Esophagus mucosa (tissue), 1 donor: ENCODE measurements at places on chromosomes 4 and X. TPM values are rescaled to one million over a fixed set of nuclear protein-coding genes. Genes with fewer than 3 reads are reported as not detected.

- no peak for ATAC-seq
Observed at GRCh38 chr4:181949704-181950312, 293.4 kb upstream of the TENM3 start.

DNA sequence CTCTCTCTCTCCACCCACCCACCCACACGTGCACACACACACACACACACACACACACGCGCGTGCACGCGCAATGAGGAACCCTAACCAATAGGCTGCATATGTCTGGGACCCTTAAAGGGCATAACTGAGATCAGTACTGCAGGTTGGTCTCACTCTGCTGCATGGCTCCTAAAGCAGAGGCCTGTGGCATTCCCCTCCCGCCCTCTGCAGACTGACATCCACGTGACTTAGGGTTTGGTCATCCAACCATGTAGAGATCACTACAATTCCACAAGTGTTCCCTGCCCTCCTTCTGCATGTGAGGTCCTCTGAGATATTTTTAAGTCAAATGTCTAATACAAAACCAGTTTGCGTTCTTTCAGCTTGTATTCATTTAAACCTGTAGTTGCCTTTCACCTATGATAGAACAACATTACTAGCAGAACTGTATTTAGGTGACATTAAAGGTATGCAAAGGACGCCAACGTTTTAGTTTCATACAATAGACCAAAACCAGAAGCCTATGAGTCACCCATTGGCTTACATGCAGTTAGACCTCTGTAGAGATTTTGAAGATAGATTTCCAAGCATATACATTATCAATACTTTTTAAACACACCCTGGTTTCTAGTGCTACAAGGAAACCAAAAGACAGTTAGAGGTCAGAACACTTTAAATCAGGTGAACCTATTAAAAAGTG, 10.1 kb downstream of the XAGE5 start:
- no peak for ATAC-seq

- ATAC-seq, result peak; percentile 84
Observed at GRCh38 chrX:72312311-72312940, 6.7 kb upstream of the CITED1 start.

- ATAC-seq, result no peak
Observed at GRCh38 chr4:123922847-123923246, 526.3 kb downstream of the SPRY1 start.

DNA sequence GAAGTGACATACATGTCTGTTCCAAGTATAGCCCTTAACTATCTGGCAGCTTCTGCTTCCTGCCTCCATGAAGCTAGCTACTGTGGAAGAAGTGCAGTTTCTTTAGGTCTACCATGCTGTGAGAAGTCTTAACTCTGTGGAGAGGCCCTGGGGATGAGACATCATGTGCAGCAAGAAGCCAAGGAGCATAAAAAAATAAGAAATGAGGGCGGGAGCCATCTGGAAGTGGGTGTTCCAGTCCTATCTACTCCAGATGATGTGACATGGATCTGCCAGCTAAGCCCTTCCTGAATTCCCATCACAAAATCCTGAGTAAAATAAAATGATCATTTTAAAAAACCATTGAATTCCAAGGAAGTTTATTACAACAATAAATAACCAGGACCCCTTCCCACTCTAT, 87.9 kb upstream of the TBC1D9 start:
- no peak for ATAC-seq

Gene ANOS1
- 1.4 TPM for total RNA-seq

- no peak for ATAC-seq
Observed at GRCh38 chr4:169239221-169239905, 31.4 kb downstream of the SH3RF1 start.

GRCh38 chr4:147633113-147633512, 15.9 kb downstream of the TMEM184C start:
- ATAC-seq, result no peak

DNA sequence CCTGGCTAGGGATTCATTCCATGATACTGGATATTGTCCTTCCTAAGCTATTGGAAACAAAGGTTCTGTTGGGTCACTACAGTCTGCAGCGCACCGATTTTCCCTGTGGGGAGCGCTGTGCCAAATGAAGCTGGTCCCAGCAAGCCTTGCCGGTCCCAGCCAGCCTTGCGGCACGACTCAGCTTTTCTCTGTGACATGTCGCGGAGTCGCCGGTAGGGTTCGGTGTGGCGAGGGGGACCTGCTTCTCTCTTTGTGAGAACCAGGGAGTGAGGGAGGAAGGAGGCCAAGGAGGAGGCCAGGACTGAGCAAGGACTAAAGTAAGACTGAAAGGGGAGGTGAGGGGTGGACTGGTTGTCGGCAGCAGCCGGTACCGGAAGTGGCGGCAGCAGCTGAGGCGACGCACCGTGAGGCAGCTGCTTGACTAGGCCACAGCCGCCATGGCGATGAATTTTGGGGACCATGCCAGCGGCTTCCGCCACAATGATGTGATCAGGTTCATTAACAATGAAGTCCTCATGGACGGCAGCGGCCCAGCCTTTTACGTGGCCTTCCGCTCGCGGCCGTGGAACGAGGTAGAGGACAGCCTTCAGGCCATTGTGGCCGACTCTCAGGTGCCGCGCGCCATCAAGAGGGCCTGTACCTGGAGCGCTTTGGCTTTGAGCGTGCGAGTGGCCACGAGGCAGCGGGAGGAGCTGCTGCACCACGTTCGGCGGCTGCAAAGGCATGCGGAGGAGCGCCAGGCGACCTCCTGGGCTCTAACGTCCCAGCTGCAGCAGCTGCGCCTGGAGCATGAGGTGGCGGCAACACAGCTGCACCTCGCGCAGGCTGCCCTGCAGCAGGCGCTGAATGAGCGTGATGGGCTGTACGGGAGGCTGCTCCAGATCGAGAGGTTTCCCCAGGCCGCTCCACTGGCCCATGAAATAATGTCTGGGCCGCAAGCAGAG, at the start of gene TEX13D:
Gene TEX13D, plus strand, starts transcription at position 180 of the 944 bp plus-strand sequence. Its CDS starts 258 bp downstream, at position 438.
- no peak for ATAC-seq

- ATAC-seq, result no peak
Observed at GRCh38 chrX:26651755-26652154, 435.8 kb downstream of the MAGEB5 start.

DNA sequence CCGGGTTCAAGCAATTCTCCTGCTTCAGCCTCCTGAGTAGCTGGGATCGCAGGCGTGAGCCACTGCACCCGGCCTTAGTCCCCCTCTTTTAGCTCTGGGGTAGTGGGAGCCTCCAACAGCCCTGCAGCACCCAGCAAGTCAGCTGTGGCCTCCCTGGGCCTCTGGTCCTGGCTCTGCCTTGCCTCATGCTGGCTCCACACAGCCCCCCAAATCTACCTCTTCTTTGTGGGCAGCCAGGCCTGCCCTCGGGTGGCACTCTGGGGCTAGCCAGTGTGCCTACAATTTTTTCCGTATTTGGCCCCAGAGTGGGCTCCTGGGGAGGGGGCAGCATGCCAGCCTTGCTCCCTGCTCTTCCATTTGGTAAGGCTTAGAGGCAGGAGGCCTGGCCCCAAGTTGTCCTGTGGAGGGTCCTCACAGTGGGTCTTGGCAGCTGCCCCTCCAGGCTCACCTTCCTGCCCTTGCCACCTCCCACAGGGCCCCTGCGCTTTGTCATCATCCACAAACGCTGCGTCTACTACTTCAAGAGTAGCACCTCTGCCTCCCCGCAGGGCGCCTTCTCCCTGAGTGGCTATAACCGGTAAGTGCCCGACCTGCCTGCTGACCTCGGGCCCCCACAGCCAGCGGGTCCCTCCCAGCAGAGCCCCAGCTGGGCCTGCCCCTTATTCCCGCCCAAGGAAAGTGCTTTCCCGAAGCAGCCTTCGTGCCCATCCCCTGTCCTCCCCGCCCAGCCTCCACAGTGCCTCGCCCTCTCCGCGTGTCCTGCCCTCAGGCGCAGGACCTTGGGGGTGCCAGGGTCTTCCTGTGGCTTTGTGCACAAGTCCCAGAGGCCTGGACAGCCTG, 21.0 kb upstream of the ADD1 start:
- ATAC-seq, result no peak

Gene RIPPLY1
- total RNA-seq, result not detected

Gene NKX3-2
- total RNA-seq, result not detected

Gene FAAH2
- 4.8 TPM for total RNA-seq
